ENCODE measurements at places on chromosomes 6 and 20.

GRCh38 chr20:62609811-62610757 lies 32.2 kb upstream of the SLCO4A1 start:
- DNase-seq = no peak

DNA sequence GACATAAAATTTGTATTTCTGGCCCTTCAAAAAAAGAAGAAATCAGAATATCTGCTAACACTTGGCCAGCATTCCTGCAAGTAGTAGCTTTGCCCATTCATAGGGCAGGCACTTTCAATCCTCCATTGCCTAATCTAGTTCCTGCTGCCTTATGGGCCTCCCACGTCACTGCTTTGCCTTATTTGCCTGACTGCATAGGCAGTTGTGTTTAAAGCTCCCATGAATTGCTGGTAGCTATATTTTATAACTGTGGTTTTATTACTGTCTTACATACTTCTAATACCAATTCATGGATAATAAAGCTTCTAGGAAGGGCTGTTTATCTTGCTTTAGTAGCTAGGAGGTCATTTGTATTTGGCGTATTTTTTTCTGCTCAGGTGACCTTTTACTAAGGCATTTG lies 7.7 kb upstream of the SLC35A1 start:
- no peak for DNase-seq

GRCh38 chr6:159582736-159583135 lies 110.3 kb downstream of the SOD2 start:
- no peak for DNase-seq

GRCh38 chr6:135853227-135853626 lies 1.7 kb downstream of the PDE7B start:
- DNase-seq = no peak

- no peak for DNase-seq
Observed at GRCh38 chr20:58004146-58004545, 224.3 kb downstream of the ANKRD60 start.
